ENCODE measurements at places on chromosomes 5 and 9.

GRCh38 chr5:71859515-71859914, 140.4 kb downstream of the CARTPT start:
- DNase-seq: no peak

GRCh38 chr5:90915393-90915792, 356.8 kb downstream of the ADGRV1 start:
- no peak for DNase-seq

DNA sequence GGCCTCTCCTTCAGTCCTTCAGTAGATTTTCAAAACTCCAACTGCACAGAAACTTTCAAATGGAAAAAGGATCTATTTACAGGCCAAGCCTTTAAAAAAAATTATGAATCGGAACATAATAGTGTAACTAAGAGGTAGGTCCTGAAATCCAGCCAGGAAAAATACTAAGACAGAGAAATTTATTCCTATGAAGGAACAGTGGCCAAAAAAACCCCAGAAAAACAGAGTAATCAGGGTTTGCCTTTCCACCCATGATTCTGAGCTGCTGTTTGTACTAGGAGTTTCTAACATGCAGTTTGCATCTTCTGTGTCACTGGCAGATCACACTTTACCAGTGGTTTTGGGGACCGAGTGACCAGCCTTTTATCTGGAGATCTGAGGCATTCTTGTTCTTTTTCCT, 93.1 kb upstream of the TMED7 start:
- DNase-seq: no peak

DNA sequence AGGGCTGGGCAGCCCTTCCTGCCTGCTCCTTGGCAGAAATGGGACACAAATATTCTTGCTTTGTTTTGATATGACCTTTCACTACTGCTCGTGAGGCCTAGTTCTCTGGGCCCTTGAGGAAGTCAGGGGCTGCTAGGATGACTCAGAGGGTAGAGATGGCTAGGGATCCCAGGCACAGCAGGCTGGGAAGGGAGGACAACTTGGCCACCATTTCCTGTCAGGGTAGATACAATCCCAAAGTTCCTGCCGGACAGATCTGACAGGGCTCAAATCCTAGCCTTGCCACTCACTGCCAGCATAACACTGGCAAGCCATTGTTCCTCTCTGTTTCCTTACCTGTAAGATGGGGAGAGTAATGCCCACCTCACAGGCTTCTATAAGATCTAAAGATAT, 31.7 kb upstream of the MEIKIN start:
- no peak for DNase-seq

DNA sequence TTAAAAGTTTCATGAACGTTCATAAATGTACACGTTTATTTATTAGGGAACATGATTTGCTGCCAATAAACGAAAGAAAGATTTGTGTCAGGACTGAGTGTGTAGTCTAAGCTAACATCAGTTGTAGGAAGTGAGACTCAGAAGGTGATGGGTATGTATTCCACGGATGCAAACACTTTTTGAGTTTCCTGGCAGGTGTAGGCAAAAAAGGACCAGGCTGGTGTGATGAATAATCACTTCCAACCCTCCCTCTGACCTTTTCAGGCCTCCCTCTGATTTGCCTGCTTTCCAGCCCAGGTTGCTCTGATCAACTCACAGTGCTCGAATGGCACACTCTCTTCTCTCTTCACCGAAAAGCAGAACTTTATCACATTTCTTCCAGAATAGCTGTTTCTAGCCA, 51.8 kb downstream of the BASP1 start:
- no peak for DNase-seq

- no peak for DNase-seq
Measured at GRCh38 chr5:34005681-34006080, 2.2 kb downstream of the AMACR start.

- no peak for DNase-seq
Measured at GRCh38 chr9:72551306-72551705, 29.9 kb downstream of the TMC1 start.

GRCh38 chr5:17216176-17216973, 1.1 kb upstream of the BASP1 start:
- no peak for DNase-seq

- DNase-seq: no peak
Measured at GRCh38 chr5:75611311-75612225, at the start of gene ANKDD1B. Gene ANKDD1B (plus strand): TSS chr5:75611453. CDS start chr5:75611635, 182 bp downstream.

- DNase-seq: no peak
Measured at GRCh38 chr9:134707031-134707680, 65.6 kb downstream of the COL5A1 start.

- no peak for DNase-seq
Measured at GRCh38 chr9:91746357-91746756, 203.7 kb downstream of the ROR2 start.

- DNase-seq: no peak
Measured at GRCh38 chr9:83569326-83569725, 31.1 kb upstream of the FRMD3 start.

DNA sequence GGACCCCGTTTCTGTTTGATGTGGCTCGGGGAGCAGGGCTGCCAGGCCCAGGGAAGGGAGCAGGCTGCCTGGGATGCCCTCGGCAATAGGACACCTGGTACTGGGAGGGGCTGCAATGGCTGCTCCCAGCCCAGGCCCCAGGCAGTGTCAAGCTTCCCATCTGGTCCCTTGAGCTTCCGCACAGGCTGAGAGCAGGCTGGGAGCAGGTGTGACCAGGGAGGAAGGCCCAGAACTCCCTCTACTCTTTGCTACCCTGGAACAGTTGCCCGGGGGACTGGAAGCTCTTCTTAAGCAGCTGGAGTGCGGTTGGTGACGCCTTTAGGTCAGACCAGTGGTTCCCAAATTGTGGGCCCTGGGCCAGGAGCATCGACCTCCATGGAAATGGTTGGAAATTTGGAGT, 186.9 kb downstream of the GADD45G start:
- no peak for DNase-seq

DNA sequence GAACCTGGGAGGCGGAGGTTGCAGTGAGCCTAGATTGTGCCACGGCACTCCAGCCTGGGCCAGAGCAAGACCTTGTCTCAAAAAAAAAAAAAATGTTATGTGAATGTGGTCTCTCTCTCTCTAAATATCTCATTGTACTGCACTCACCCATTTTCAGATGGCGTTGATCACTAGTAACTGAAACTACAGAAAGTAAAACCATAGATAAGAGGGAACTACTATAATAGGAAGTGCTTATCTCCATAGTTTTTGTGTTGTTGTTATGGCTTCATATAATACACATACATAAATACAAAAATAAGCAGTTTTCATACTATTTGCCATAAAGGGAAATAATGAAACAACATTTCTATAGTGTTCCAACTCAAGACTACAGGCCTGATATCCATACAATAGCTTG, 9.1 kb downstream of the IL31RA start:
- no peak for DNase-seq

DNA sequence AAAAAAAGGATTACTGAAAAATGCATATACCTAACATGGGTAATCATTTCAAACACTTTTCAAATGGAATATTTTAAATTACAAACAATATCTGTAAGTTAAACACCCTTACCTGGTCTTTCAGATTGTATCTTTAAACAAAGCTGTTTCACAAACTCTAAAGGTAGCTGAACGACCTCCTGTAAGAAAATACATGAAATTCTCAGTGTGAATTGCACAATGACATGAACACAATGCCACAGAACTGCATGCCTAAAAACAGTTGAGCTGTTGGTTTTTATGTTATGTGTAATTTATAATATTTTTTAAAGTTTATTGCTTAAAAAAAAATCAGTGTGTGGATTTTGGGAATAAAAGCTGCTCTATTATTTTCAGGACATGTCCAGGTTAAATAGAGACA, 17.5 kb downstream of the IPPK start:
- no peak for DNase-seq

DNA sequence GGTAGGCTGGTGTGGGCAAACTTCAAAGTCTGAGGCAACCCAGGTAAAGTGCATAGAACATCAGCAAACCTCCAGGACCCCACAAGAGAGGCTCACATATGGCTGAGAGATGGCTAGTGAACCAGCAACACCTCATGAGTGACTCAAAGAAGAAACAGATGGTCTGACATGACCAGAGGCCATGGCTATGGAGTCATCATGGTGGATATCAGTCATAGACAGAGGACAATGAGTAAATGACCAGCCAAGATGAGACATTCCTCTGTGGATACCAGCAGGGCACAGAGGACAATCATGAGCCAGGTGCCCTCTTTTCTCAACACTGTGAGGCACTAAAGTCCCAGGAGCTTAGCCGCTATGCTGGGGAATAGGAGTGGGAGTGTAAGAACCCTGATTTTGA, 180.8 kb downstream of the RASEF start:
- no peak for DNase-seq

DNA sequence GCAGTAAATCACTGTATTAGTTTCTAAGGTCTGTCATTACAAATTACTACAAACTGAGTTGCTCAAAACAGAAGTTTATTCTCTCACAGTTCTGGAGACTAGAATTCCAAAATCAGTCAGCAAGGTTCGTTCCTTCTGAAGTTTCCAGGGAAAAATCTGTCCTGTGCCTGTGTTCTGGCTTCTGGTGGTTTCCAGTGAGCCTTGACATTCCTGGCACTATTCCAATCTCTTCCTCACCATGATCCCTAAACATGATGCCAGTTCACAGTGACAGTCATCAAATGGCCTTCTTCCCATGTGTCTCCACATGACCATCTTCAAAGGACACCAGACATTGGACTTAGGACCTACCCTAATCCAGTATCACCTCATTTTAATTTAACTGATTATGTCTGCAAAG, 351.4 kb downstream of the PLK2 start:
- DNase-seq: no peak

GRCh38 chr9:4530375-4530774, 40.1 kb downstream of the SLC1A1 start:
- no peak for DNase-seq

DNA sequence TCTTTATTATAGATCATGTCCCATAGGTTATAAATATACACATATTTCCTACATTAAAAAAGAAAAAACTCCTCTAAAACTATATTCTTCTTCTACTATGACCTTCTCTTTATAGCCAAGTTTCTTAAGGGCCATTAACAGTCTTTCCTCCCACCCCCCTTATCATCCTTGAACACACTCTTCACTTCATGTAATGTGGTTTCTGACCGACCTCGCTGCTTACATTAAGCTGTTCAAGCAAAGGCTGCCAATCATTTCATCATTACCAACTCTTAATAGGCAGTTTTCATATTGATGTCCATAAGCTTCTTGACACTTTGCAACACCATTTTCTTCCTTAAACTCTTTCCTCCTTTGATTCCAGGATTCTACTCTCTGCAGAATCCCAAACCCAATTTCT, 283.0 kb upstream of the PCSK5 start:
- DNase-seq: no peak

GRCh38 chr9:129410226-129410625, 210.7 kb downstream of the C9orf50 start:
- DNase-seq: no peak

DNA sequence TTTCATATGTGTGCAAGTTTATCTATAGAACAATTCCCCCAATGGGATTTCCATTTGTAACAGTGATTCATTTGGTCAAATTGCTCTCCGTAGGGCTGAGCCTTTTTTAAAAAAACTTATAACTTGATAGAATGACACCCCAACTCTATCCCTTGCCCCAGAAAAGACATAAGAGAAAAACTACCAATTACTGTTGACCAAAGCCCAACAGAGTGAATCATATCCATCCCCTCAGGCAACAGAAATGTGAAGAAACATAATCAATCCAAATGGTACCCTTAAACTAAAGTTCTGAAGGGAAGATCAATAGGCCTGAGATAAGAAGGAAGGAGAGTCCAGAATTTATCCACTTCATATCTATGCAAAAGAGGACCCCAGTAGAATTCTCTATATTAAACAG, 17.8 kb downstream of the TICAM2 start:
- DNase-seq: no peak

GRCh38 chr5:54178207-54178606, 132.2 kb downstream of the ARL15 start:
- no peak for DNase-seq

GRCh38 chr5:142141463-142141862, 32.9 kb downstream of the NDFIP1 start:
- DNase-seq: no peak

- DNase-seq: no peak
Measured at GRCh38 chr5:143791848-143792731, 19.9 kb upstream of the HMHB1 start.

GRCh38 chr5:67795781-67796477, 419.6 kb upstream of the PIK3R1 start:
- no peak for DNase-seq

DNA sequence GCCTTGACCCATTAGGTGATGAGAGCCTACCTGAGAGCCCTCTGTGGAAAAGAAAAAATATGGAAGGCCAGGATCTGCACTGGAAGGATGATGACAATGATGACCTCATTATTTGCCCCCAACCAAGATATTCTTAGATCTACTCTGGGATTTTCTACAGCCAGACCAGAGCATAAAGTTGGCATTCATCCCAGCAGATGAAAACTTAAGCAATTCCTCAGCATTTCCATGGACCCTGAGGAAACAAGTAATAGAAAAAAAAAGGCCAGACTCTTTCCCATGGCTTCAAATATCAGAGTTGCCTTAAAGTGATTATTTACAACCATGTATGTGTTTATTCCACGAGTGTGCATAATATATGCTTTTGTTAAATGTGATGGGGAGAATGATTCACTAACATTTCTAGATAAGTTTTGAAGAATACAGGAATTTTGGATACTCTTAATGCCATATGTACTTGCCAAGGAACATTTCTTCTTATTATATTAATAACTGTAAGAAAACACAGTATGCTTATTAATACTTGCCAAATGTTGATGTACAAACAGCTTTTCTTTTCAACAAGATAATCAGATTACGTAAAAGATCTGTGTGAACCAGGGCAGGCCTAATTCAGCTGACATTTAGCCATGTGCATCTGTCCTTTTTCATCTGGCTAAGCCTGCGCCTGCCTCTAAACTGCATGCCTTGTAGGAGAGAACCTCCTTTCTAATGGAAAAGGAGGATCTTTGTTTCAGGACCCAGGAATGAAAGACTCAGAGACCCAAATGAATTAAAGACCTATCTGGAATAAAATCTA, 94.8 kb downstream of the ARRDC3 start:
- no peak for DNase-seq

DNA sequence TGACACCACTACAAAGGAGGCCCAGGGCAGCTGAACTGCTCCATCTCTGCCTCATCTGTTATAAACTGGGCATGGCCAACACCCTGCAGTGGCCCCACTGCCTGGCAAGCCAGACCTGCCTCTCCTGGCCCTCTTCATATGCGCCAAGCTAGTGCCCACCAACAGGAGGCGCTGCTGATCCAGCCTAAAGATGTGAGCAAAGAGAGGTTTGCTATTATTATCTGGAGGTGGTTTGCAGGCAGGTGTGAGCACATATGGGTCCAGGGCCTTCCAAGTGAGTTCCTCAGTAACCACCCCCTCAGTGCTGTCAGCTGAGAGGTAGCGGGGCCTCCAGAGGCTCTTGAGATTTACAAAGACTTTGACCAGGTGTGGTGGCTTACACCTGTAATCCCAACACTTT, 232.2 kb downstream of the SYK start:
- peak; percentile 29 for DNase-seq

GRCh38 chr5:52783226-52783959, 4.3 kb upstream of the ITGA1 start:
- no peak for DNase-seq

- no peak for DNase-seq
Measured at GRCh38 chr5:40683305-40683704, 3.6 kb downstream of the PTGER4 start.

GRCh38 chr5:59143926-59144333, 561.1 kb downstream of the RAB3C start:
- DNase-seq: no peak
